ENCODE measurements at places on chromosomes 12 and 14.

DNA sequence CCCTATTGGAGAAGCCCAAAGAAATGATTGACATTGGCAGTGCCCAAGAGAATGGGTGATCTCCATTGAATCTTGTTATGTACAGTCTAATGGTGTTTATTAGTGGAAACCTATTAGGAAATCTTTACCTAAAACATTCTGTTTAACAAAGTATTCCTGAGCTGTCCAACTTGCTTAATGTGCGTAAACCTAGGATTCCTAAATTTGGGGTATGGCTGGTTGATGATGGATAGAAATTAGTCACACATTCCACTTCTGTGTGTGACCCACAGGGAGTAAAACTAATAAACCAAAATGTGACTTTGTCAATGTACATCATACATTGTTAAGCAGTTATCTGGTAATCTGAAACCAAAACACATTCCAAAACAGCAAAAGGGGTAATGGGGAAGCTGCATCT is 761.3 kb downstream of the FSCB start:
- no peak for DNase-seq

GRCh38 chr14:87705439-87705896 is 287.5 kb downstream of the GALC start:
- DNase-seq, result no peak

DNA sequence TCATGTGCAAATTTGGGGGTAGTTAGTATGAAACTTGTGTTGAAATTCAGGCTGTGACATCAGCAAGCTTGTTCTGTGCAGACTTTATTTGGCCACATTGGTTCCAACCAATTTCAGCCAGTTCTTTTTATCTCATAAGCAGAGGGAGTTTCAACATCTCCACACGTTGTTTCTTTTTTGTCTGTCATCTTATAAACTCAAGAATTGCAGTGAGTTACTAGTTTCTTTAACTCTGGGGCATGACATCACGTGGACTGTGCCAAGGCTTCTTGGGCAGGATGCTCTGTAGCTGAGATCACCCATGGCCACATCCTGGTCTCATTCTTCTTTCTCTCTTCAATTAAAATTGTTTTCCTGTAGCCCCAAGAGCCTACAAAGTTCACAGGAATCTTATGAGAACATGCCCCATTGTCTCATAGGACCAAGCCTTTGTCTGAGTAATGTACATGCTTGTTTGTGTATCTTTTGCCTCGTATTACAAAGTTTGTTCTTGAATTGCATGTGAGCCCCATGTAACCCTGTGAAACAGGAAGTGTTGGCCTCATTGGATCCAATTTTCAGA is 982.0 kb upstream of the TMEM132C start:
- DNase-seq, result no peak

- no peak for DNase-seq
Measured at GRCh38 chr12:3341594-3341993, 149.4 kb upstream of the PRMT8 start.

- peak; percentile 91 for DNase-seq
Measured at GRCh38 chr12:52873832-52874572, 25.2 kb upstream of the KRT78 start.

GRCh38 chr14:99595034-99595433 is 9.0 kb downstream of the CCDC85C start:
- no peak for DNase-seq

DNA sequence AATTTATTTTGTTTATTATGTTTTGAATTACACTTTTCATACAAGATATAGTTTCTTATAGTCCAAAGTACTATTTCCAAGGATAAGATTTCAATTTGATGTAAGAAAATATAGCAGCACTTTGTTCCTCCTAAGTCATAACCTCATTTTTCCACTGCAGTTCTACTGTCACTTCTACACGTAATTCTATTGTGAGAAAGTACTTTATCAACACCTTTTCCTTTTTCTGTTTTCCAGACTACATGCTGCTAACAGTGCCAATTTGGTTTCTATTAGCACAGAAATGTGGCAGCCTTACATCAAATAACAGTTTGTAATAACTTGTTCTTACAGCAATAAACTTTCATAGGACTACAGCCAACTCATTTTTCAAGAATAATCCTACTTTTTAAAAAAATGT is 45.0 kb downstream of the RPS6KA5 start:
- no peak for DNase-seq

DNA sequence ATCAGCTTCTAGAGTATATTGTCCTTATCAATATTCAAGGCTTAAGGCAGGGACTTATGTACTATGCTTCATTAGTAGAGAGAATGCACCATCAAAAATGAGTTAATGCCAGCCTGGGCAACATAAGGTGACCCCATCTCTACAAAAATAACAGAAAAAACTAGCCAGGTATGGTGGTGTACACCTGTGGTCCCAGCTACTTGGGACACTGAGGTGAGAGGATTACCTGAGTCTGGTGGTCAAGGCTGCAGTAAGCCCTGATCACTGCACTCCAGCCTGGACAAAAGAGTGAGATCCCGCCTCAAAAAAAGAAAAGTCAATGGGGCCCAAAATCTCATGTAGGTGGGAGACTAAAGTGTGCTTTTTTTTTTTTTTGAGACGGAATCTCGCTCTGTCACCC is 8.8 kb downstream of the PPP4R3A start:
- DNase-seq, result no peak

GRCh38 chr14:103870891-103871595 is 23.7 kb upstream of the PPP1R13B start:
- DNase-seq, result no peak

- no peak for DNase-seq
Measured at GRCh38 chr12:130132831-130133511, 29.3 kb upstream of the FZD10 start.

DNA sequence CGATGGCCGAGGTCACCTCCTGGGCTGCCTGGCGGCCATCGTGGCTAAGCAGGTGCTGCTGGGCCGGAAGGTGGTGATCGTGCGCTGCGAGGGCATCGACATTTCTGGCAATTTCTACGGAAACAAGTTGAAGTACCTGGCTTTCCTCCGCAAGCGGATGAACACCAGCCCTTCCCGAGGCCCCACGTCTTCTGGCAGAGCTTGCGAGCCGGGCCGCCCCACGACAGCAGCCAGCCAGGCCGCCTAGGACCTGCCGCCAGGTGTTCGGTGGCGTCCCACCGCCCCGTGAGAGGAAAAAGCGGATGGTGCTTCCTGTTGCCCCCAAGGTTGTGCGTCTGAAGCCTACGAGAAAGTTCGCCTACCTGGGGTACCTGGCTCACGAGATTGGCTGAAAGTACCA is 19.2 kb upstream of the OS9 start:
- DNase-seq, result no peak

GRCh38 chr14:104595116-104595675 is 9.4 kb downstream of the TMEM179 start:
- DNase-seq, result no peak

- no peak for DNase-seq
Measured at GRCh38 chr12:130644146-130644545, 72.0 kb downstream of the RIMBP2 start.

DNA sequence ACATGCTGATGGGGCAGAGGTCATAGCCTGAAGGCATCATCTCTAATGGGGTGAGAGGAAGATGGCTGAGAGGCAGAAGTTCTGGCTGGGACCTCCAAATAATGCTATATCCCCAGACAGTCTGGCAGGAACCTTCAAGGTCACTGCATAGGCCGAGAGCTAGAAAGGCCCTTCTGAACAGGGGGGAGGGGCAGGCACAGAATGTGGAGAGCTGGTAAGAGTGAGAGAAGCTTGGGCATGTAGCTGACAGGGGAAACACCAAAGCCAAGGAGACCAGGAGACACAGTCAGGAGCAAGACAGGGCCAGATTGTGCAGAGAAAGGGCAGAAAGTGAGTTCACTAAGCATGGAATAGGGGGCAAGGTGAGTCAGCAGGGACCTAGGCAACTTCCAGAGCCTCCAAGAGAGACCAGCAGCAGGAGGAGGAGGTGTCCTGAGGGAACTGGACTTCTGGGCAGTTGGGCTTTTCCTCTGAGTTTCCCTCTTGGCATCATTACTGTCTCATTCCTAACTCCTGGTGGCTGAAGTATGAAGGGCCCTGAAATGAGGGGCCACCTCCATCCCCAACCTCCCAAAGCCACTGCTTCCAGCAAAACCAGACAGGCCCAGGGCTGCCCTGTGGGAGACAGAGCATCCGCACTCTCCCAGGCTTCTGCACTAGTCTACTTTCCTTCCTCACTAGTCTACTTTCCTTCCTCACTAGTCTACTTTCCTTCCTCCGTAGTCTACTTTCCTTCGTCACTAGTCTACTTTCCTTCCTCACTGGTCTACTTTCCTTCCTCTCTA is 17.1 kb downstream of the ANO2 start:
- DNase-seq, result no peak

GRCh38 chr14:55097881-55098560 is 31.0 kb upstream of the LGALS3 start:
- peak; percentile 57 for DNase-seq

- DNase-seq, result no peak
Measured at GRCh38 chr14:34053666-34054065, 102.8 kb upstream of the EGLN3 start.

GRCh38 chr12:114213055-114213581 is 192.8 kb downstream of the TBX5 start:
- DNase-seq, result peak; percentile 18

GRCh38 chr12:30687265-30687986 is 8.2 kb downstream of the IPO8 start:
- DNase-seq, result no peak

- no peak for DNase-seq
Measured at GRCh38 chr12:128793701-128794100, 30.1 kb downstream of the SLC15A4 start.

DNA sequence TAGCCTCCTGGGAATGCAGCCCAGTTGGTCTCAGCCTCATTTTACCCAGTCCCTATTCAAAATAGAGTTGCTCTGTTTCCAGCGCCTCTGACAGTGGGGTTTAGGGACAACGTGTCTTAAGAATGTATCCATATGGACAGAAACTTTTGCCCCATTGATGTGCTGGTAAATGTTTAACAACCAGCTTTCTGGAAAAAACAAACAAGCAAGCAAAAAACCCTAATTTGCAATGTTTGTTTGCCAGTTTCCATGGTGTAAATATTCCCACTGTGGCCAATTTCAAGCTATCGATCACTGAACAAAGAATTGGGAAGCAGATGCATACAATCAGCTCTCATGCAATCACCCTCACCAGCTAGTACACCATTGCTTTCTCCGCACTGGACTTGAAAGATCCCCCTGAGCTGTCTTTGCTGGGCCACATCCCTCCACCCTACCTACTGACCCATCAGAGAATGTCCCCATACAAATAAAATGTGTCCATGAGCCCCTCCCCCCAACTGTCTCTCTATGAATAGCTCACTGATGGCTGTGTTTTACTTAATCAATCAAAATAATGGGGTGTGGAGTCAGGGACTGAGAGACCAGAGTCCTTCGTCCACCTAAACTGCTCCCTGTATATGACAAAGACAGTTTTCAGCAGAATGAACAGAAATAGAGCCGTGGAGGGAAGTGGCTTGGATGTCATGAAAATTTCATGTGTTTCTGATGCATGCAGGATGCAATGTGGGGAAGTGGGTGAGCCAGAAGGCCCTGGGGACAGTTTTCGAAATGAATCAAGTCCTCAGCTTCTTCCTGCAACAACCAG is 40.8 kb downstream of the CCDC60 start:
- DNase-seq, result peak; percentile 87

DNA sequence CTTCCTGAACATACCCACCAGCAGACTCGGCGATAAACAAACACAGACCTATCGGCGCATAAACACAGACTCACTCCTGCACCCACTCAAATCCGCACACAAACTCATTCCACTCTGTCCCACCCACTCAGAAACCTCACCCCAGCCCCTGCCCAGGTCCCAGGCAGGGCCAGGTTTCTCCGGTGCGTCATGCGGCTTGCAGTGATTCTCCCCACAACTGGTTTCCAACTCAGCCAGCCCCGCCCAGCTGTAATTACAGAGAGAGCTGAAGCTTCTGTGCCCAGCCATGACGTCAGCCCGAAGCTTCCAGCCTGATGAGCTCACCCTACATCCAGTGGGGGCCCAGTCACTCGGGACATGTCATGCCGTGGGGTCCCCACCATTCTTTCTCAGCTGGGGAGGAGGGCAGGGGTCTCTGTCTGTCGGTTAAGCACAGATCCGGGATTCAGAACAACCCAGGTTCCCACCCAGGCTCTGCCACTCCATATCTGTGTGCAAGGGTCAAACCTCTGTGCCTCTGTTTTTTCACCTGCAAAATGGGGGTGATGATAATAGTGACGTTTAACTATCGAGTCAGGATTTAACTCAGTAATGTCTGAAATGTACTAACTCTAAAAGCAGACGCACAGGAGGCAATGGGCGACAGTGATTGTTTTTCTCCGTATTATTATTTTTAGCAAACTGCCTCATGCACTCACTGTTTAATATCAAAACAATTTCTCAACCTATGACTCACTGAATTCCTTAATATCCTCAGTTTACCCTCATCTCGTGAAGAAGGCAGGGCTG is 2.3 kb upstream of the HSPB8 start:
- DNase-seq, result no peak

GRCh38 chr12:105928436-105928835 is 210.3 kb downstream of the NUAK1 start:
- DNase-seq, result no peak

GRCh38 chr12:73225941-73226340 is 953.8 kb downstream of the TRHDE start:
- DNase-seq, result no peak

DNA sequence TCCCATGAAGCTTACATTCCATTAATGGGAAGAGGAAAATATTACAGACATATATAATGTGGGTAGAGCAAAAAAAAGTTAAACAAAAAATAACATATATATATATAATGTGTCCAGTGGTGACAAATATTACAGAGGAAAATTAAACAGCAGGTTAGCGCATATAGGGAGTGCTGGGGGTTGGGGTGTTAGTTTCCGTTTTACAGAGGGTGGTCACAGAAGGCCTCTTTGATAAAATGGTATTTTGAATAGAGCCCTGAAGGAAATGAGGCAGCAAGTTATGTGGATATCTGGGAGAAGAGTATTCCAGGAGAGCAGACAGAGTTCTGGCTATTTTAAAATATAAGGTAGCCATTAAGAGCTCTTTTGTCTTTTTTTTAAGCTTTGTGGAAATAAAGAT is 73.2 kb downstream of the DCAF5 start:
- no peak for DNase-seq

- DNase-seq, result no peak
Measured at GRCh38 chr12:119695034-119695433, 27.1 kb downstream of the PRKAB1 start.

GRCh38 chr12:86744547-86745212 is 488.5 kb upstream of the MGAT4C start:
- no peak for DNase-seq

- no peak for DNase-seq
Measured at GRCh38 chr12:76757694-76758093, 6.2 kb upstream of the ZDHHC17 start.

GRCh38 chr12:104662908-104663307 is 206.2 kb downstream of the CHST11 start:
- no peak for DNase-seq
